ENCODE measurements at places on chromosomes 7 and 10.

DNA sequence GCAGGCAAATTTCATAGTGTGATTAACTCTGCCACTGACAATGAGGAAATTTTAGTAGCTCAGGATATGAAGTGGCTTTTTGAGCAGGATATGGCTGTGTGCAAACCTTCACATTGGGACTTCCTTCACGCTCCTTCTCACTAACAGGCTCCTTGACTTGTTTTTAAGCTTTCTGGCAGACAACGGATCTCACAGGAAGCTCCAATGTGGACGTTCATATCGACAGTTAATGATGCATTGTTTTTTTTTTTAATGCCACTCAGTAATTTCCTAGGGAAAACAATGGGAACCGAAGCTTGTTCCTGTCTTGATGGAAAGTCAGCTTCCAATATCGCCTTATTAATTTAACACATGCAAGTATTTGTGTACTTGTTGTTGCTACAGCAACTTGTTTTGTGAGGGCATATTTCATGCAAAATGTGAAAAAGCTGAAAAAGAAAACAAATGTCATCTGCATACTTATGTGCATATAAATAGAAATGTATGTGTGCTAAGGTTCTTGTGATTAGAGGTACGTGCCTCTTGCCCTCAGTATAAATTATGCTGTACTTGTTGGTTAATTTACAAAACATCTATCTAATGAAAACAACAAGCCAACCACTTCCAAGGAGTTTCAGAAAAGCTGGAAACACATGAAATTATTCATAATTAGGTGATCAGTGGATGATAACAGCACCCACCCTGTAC, 84.7 kb downstream of the NRP1 start:
- no peak for DNase-seq

DNA sequence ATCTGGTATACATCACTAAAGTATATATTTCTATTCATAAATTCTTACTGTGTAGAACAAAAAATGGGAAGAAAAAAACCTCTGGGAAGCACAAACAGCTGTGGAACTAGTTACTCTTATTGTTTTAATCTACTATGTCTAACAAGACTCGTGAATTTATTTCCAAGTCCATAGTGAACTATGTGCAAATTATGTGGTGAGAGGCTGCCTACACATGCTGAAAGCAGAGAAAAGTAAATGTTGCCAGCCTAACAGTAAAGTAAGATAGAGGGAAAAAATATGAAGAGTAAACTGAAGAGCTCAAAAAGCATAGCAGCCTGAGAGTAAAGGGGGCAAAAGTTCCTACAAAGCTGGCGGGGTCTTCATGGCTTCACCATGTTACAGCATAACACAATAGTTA, 3.0 kb downstream of the GDI2 start:
- no peak for DNase-seq

DNA sequence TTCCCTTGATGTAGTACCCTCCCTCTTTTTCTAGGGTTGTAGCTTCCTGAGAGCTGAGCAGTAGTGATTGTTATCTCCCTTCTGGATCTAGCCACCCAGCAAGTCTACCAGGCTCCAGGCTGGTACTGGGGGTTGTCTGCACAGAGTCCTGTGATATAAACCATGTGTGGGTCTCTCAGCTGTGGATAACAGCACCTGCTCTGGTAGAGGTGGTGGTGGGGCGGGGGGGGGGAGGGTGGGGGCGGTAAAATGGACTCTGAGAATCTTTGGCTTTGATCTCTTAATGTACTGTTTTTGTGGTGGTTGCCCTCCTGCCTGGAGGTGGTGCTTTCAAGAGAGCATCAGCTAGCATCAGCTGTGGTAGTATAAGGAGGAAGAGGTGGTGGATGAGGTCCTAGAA, 302.0 kb upstream of the CHRM2 start:
- no peak for DNase-seq

DNA sequence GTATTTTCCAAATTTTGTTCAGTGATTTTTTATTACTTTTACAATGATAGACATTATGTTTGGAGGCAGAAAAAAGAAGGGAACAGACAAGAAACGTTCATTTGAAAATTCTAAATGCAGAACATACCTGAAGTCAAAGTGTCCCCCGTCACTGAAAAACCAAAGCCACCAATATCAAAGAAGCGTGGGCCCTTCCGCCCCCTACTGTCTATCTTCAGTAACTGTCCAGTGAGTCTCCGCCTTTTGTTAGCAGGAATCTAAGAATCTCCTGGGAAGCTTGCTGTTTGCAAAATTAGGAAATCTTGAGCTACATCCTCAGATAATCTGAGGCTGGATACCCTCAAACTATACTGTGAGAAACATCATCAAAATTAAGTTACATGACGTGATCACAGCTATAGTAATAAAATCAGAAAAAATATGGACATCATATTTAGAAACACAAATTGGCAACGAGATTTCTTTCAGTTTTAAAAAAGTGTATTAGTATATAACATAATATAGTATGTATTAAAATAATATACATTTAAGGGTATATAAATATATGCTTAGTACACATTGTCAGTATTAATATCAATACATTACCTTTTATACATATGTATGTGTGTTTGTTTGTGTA, 169.3 kb upstream of the AKR1E2 start:
- DNase-seq: peak; percentile 71

GRCh38 chr7:128407751-128408708, 1.8 kb downstream of the IMPDH1 start:
- no peak for DNase-seq

DNA sequence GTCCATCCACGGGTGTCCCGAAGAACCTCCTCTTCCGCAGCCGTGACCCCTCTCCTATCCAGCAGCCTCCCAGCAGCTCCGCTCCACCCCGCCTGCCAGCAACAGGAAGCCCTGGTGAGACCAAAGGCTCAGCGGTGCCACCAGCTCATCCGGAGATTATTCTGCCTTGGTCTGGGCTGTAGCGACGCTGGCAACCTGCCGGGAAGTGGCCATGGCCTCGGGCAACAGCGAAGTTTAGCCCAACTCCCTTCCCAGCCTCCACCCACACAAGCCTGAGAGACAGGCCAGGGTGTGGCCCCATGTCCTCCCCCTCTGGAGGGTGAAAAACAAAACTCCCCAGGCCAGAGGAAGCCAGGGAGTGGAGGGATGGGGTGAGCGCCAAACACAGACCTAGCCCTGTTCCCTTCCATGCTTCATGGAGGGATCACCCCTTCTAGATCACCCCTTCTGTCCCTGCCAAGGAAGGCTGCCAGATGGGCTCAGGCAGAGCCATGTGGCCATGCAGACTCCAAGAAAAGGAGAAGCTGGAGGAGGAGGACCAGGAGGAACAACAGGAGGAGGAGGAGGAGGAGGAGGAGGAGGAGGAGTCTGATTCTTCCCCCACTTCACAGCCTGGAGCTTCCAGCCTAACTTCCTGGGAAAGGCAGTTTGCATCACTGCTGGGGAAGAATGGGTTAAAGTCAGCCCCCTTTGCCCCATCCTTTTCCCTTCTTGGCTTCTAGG, 918 bp downstream of the CALHM2 start:
- peak; percentile 44 for DNase-seq

GRCh38 chr7:155371331-155371883, 73.7 kb downstream of the INSIG1 start:
- DNase-seq: no peak

DNA sequence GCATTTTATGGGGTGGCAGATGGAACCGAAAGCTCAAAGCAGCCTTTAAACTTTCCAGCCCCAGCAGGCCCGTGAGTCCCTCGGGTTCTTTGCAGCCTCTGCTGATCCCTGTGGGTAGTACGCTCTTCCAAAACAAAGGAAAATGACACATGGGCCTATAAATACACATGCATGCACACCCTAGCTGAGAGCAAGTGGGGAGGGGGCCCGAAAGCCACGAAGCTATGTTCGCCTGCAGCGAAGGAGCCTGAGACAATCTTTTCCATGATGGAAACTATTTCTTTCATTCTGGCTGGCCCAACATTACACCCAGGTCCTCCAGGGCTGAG, 32.2 kb downstream of the CALML5 start:
- peak; percentile 29 for DNase-seq

GRCh38 chr7:158812684-158813083, 16.6 kb downstream of the ESYT2 start:
- DNase-seq: no peak

DNA sequence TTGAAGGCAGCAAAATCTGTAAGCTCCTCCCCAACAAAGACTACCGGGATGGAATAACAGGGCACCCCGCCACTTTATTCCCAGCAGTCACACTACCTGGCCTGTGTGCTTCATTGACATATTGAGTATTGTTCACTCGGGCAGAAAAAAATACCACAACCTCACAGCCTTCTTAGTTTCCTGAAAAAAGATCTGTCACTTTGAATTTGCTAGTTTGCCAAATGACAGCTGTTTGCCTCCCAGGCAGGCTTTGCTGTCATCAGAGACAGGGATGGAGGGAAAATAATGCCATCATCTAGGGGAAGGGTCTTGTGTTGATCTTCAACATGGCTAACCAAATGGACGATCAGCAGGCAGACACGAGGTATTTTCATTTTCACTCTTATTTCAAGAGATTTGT, 26.9 kb downstream of the BMPER start:
- DNase-seq: no peak

- peak; percentile 47 for DNase-seq
Observed at GRCh38 chr10:48306870-48307710, 613 bp downstream of the MAPK8 start.

DNA sequence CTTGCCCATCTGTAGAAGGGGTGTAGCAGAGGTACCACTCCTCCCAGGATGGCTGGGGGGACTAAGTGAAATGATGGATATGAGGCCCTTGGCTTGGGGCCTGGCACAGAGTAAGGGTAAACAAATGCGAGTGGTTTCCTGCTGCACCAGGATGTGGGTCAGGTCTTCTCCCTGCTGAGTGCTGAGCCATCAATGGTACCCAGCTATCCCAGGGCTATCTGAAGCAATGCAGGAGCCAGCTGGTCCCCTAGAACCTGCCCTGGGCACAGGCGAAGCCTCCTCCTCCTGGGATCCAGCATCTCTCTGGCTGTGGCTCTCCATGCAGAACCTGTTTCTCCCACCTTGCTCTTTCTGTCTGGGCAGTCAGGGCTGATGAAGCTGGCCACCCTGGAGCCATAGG, 20.9 kb upstream of the GOLGA7B start:
- DNase-seq: no peak

DNA sequence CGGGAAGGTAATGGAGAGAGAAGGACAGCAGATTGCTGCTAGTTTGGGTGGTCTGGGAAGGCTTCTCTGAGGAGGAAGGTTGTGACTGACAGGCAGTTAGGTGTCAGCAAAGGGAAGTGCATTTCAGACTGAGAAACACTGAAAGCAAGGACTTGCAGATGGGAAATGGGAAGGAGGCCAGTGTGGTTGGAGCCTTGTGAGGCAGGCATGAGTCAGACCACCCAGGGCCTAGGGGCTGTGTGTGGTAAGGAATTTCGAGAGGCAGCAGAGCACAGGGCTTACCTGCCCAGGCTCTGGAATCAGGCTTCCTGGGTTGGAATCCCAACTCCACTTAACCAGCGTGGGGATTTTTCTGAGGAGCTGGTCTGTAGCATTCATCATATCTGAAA, 53.5 kb downstream of the NRF1 start:
- DNase-seq: peak; percentile 95

GRCh38 chr7:32293833-32294232, 196.3 kb downstream of the LSM5 start:
- DNase-seq: no peak

- DNase-seq: peak; percentile 82
Observed at GRCh38 chr10:94292434-94293090, 70.2 kb downstream of the NOC3L start.

GRCh38 chr7:78429878-78430277, 631.3 kb downstream of the PHTF2 start:
- DNase-seq: no peak

DNA sequence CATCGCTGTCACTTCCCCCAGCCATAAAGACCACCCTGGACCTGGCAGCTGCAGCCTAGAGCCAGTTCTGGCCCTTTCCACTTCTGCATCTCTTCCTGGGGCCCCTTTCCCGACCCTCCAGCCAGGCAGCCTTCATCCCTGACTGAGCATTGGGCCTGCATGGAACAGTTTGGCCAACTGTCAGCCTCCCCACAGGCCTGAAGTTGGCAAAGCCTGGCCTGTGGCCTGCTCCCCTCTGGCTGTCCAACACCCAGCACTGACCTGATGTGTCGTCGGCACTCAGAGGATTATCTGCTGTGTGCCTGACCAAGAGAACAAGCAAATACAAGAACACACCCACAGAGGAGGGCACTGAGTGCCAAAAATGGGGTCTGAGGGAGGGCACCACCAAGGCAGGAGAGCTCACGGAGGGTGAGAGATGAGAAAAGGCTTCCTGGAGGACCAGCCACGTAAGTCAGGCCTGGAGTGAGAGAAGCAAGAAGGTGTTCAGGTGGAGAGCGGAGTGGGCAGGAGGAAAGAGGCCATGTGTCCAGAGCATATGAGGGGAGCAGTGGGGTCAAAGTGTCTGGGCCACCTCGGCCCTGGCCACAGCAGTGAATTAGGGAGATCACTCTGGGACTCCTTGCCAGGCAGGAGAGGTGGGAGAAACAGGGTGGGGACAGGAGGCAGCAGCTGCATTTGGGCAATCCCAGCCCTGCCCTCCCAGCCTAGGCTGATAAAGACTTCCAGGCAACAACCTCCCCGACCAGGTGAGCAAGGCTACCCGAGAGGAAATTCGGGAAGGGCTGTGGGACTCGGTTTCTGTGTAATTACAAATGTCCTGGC, 4.5 kb downstream of the GPRIN2 start:
- no peak for DNase-seq

DNA sequence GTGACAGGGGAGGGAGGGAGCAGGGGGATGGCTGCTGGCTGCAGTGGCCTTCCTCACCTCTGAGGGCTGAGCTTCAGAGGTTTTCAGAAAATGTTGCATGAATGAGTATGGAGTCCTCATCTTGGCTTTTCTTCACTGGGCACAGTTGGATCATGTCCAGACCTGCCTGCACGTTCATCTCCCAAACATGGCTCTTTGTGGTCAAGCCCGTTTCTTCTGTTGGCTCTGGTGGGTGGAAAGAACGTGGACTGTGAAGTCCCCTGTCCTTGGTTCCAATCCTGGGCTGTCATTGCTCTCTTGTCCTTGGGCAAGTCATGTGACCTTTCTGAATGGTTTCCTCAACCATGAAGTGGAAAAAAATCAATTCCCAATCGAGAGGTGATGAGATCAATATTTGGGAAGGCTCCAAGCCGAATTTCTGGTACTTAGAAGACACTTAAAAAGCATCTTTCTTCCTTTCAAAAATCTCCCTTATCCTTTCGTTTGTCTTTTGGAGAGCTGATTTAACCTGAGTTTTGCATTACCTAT, 34.5 kb downstream of the TSPAN14 start:
- no peak for DNase-seq

- DNase-seq: no peak
Observed at GRCh38 chr10:119919826-119920225, 27.3 kb downstream of the SEC23IP start.

DNA sequence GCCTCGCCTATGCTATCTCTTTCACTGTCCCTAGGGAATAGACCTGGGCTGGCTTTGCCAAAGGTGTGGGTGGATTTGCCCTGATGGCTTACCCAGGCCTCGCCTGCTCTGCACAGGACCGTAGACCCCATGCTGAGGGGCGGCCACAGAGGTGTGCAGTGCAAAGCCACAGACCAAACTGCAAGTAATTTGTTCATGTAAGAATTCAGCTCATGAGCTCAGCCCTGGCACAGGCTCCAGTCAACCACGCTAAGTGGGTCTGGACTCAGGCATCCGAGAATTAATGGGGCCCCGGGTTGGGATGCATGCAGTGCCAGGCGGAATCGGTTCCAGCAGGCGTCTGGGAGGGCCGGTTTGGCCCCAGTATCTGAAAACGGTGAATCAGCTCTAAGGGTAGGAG, 445.2 kb downstream of the DNAJB6 start:
- no peak for DNase-seq

GRCh38 chr7:96497567-96497966, 175.7 kb upstream of the SLC25A13 start:
- no peak for DNase-seq

Measured in fibroblast of skin of right quadriceps (primary cell).